ENCODE measurements at places on chromosomes 12 and 14. TPM values are rescaled to one million over a fixed set of nuclear protein-coding genes. Genes with fewer than 3 reads are reported as not detected.

- no peak for DNase-seq
Observed at GRCh38 chr14:92813201-92813600, 19.1 kb downstream of the GOLGA5 start.

DNA sequence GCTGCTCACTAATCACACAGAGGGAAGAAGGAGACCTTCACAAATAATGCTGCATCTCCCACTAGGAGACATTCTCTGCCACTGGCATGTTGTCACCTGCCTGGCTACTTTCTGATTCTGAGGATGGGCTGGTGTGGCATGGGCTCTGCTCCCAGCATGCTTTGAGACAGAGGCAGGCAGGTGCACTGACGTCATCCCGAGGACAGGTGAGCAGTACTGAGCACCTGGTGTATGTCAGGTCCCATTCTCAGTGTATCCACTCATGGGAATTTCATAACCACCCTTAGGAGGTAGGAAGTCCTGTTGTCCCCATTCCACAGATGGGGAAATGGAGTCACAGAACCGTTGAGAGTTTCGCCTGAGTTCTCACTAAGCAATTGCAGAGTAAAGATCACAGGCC, 597.9 kb downstream of the VRK1 start:
- DNase-seq, result no peak

Gene KRT83
- not detected for total RNA-seq

Gene KRT3
- total RNA-seq, result not detected

Gene MGAT4C
- not detected for total RNA-seq

Gene NIN
- total RNA-seq, result 93.7 TPM

GRCh38 chr14:45253754-45254310, 830 bp upstream of the MIS18BP1 start:
- peak; percentile 85 for DNase-seq

DNA sequence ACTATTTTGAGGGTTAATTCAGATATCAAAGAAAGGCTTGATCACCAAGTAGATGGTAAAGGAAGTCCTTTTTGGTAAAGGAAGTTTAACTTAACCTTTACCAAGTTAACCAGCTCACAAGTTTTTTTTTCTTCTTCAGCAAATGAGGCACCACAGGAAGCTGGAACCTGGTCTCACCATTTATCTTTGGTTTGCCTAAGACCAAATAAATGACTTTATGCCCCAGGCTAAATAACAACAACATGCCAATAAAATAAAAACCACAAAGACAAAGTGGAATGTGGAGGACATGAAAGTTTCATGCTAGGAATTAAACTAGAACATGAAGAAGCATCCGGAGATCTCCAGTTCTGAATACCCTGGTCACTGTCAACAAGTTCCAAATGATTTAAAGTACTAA, 116.8 kb upstream of the PRICKLE1 start:
- DNase-seq, result no peak

DNA sequence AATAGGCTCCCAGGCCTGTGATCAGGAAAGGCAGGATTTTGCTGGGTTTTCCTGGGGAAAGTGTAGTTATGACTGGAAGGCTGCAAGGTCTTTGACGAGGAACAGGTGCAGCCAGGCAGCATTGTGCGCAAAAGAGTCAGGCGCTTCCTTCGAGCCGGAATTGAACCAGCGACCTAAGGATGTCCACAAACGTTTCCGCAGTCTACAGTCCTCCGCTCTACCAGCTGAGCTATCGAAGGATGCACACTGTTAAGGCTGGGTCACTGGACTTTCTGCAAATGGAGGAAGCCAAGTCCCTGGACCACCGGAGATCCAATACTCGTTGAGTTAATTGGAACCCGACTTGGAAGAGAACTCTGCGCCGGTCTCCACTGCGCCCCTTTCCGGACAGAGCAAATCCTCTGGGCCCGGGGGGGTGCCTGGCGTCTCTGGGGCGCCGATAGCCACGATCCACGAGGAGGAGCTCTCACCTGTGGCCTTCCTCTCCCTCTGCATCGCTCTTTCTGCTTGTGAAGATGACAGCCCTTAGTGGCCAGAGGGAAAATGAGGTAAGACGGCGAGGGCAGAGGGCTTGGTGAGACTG, 18.4 kb upstream of the OR6S1 start:
- peak; percentile 64 for DNase-seq

GRCh38 chr12:58889557-58889956, 30.7 kb downstream of the LRIG3 start:
- DNase-seq, result no peak

GRCh38 chr12:27237790-27238771, 6.0 kb upstream of the STK38L start:
- DNase-seq, result no peak

Gene RAN
- 128 TPM for total RNA-seq

DNA sequence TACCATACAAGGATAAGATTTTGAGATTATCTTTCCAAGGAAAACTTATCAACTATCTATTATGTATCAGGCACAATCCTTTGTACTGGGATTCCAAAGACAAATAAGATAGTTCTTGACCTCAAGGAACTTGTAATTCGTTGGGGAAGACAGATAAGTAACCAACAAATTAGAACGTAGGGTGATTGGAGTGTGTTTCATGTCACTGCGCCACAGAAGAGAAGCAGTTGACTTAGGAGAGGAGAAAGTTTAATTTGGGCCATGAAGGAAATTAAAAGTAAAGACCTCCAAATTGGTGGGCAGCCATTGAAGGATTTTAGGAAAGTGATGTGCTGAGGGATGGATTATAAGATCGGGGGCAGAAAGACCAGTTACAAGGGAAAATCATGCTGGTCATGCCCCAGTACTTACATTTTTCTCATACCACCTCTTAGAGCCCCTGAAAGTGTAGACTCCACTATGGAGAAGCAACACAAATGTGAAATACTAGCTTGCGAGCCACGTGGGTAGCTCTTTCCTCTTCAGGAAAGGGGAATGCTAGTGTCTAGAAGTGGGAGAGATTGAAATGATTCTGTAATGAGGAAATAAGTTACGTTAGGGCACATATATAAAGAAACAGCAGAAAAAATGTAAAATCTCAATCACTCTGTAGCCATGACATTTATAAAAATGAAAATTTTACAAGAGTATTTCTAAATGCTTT, 148.7 kb downstream of the ETV6 start:
- no peak for DNase-seq

DNA sequence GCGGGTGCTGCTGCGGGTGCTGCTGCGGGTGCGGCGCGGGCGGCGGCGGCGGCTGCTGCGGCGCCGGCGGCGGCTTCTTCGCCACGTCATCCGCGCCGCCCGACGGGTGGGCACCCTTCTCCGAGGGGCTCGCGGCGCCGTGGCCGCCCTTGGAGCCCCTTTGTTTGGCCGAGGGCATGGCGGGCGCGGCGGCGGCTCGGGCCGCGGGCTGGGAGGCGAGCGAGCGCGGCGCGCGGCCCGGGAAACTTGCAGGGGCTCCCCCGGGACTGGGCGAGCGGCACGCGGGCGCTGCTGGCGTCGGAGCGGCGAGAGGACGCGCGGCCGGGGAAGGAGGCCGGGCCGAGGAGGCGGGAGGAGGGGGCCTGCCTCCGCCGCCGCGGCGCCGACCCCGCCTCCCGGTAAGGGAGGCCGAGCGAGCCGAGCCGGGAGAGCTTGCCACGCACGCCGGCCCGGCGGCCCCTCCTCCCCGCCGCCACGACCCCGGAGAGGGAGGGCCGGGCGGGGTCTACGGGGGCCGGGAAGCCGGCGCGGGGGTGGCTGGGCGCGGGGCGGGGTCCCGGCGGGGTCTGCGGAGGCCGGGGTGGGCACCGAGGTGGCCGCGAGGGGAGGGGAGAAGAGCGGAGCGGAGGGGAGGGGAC, at the start of gene CKAP4:
CKAP4 (minus strand) TSS at position 347 of the 638 bp plus-strand sequence; CDS start at position 178, 169 bp downstream.
- peak; percentile 95 for DNase-seq

- DNase-seq, result no peak
Observed at GRCh38 chr12:101277443-101277842, 2.5 kb upstream of the UTP20 start.

Gene SYCP3
- 1.7 TPM for total RNA-seq

GRCh38 chr12:130664252-130664651, 51.8 kb downstream of the RIMBP2 start:
- DNase-seq, result no peak

Gene VWF
- total RNA-seq, result 495 TPM

- no peak for DNase-seq
Observed at GRCh38 chr14:81384900-81385299, 15.2 kb downstream of the STON2 start.

Gene GABARAPL1
- 48.9 TPM for total RNA-seq

Gene MMP14
- 64.2 TPM for total RNA-seq

DNA sequence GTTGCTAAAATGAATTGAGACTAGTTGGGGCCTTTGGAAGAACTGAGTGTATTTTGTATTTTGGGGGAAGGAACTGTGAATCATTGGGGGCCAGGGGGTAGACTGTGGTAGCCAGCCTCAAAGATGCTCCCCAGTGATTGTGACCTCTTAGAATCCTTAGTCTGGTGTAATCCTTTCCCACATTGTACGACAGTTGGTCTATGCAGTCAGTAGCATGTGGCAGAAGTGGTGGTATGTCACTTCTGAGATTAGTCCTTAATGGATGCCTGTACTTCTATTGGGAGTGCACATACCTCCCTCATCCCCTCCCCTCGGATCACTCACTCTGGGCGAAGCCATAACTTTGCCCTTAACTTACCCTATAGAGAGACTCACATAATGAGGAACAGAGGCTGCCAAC, 48.0 kb downstream of the USP15 start:
- DNase-seq, result no peak

Gene HCAR3
- total RNA-seq, result 36.9 TPM

- no peak for DNase-seq
Observed at GRCh38 chr14:59754256-59754655, 116.3 kb downstream of the RTN1 start.

DNA sequence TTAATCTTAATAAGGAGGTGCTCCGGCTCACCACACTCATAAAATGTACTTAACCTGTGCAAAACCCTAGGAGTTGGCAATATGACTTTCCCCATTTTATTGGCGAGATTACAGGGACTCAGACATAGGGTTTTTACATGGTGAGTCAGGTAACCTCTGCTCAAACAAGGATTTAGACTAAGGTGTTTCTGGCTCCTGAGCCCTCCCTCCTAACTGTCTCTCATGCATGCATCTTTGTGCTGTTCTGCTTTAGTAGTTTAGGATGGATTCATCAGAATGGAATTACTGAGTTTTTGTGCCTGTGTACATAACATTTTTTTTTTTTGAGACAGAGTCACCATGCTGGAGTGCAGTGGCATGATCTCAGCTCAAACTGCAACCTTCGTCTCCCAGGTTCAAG, 993.3 kb upstream of the TMEM132C start:
- no peak for DNase-seq

Gene AQP2
- not detected for total RNA-seq

DNA sequence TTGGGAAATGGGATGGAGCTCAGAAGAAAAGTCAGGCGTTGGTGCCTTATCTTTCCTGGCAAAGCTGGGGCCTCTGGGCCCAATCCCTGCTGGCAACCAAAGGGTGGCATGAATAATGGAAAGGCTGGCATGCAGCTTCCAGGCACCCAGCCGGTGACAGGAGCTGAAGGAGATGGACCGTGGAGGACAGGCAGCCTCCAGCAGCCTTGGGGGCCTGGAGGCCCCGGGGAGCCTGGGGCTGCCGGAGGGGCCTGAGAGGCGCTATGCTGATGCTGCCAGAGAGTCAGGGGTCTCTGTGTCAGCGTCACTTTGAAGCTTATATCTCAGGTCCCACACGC, 38.2 kb upstream of the EML1 start:
- DNase-seq, result no peak

GRCh38 chr14:83101846-83102245, 1568.2 kb upstream of the SEL1L start:
- DNase-seq, result no peak

Gene ITPK1
- 68.8 TPM for total RNA-seq

- peak; percentile 76 for DNase-seq
Observed at GRCh38 chr12:6696690-6697583, 3.7 kb downstream of the PIANP start.

- DNase-seq, result peak; percentile 73
Observed at GRCh38 chr12:49293056-49293956, 1.6 kb upstream of the PRPH start.

DNA sequence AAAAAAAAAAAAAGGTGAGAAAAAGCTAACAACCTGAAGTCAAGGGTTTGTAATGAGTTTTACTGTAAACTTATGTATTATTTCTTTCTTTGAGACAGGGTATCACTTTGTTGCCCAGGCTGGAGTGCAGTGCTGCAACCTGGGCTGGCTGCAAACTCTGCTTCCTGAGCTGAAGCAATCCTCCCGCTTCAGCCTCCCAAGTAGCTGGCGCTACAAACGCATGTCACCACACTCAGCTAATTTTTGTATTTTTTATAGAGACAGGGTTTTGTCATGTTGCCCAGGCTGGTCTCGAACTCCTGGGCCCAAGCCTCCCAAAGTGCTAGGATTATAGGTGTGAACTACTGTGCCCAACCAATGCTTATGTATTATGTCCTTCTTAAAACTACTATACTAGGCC, 9.2 kb downstream of the ATF7 start:
- DNase-seq, result no peak

- no peak for DNase-seq
Observed at GRCh38 chr14:69040353-69040752, 61.3 kb upstream of the ACTN1 start.

GRCh38 chr14:93306812-93307211, 26.0 kb downstream of the BTBD7 start:
- no peak for DNase-seq

DNA sequence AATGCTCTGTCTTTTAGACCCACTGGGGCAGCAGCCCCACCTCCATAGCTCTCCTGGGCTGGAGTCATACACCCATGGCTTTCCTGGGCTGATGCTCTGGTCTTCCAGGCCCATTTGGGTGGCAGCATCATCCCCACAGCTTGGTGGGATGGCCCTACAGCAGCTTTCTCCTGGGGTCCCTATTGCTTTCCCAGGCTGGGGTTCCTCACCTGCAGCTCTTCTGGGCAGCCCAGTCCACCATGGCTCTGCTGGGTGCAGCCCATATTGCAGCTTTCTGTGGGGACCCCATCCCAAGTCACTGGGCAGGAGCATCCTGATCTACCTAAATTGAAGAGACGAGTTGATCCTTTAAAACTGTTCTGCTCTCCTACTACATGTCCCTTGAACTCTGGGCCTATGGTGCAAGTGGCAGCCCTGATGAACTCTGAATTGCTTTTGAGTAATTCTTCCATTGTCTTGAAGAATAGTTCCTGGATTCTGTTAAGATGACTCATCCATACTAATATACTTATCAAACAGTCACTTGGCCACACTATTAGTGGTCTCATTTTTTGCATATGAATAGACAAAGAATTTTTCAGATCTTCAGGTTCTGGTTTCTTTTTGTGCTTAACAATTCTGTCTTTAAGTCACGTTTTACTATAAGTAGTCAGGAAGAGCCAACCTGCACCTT, 390.1 kb downstream of the DPF3 start:
- DNase-seq, result no peak

All from spleen (tissue), 13 donors.